Activated CD4-positive, CD25-positive, alpha-beta regulatory T cell treated with anti-CD3 and anti-CD28 coated beads, Interleukin-2, amount 50 U/mL, for 72 hours (primary cell): ENCODE measurements at places on chromosomes 11 and 22.
A peak's percentile ranks its signal among the peaks of the same experiment; 100 is the strongest.

- no peak for DNase-seq
These were observed 28.0 kb downstream of the SLN start for GRCh38 chr11:107683807-107684206.

DNA sequence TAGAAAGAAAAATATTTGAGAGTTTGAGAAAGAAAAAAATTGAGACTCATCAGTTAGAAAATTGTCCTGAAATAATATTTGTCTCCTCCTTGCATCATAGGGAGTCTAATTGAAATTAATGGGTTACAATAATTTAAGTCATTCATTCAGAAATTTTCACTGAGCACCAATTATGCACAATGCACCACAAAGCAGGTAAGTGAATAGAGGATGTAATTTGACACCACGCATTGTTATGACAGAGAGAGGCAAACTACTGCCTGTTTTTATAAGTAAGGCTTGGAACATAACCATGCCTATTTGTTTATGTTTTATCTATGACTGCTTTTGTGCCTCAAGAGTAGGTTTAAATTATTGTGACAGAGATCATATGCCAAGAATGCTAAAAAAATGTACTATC is 537.9 kb upstream of the FAT3 start:
- no peak for DNase-seq

GRCh38 chr22:37487571-37487970 is 1.4 kb upstream of the MFNG start:
- DNase-seq, result no peak

DNA sequence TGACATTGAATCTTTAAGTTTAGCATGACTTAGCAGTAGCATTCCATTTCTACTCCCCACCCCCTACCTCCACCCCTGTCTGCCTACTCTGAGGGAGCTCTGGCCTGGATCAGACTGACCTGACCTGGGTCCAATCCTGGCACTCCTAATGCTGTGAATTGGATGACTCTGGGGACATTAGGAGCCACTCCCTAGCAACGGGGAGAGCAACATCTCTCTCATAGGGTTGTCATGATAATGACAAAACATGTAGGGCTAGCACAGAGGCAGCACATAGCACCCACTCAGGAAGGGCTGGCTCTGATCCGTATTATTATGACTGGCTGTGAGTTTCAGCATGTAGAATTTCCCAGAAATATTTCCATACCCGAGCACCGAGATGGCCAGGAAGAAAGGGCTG is 40.5 kb downstream of the CABIN1 start:
- DNase-seq, result no peak

GRCh38 chr11:112219476-112220232 is 6.6 kb upstream of the PTS start:
- DNase-seq, result no peak

DNA sequence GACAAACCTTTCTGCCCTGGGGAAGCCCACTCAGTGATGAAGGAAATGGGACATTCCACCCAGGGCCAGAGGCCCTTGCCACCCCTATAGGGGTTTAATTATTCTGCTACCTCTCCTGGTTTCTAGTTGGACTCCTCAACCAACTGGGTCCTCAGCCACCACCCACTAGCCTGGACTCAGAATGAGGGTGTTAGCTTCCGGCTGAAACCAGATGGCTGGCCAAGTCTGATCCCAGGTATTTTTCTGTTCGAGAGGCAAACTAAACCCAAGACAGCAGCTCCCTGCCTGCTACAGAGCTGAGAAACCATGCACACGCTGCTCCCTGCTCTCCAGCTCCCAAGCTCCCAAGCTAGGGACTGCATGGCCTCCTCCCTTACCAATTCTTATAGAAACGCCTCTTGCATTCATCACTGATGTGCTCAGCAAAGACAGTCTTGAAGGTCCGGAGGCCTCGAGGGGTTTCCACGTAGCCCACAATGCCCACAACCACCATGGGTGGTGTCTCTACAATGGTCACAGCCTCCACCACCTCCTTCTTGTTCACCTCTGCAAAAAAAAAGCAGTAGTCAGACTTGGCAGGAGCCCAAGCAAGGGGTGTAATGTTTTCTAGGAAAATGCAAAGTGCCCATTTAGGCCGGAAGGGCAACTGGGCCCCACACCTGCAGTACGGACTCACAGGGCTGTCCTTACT is 2.2 kb downstream of the RPL3 start:
- DNase-seq, result no peak

GRCh38 chr11:32044158-32044863 is 46.6 kb upstream of the RCN1 start:
- no peak for DNase-seq

DNA sequence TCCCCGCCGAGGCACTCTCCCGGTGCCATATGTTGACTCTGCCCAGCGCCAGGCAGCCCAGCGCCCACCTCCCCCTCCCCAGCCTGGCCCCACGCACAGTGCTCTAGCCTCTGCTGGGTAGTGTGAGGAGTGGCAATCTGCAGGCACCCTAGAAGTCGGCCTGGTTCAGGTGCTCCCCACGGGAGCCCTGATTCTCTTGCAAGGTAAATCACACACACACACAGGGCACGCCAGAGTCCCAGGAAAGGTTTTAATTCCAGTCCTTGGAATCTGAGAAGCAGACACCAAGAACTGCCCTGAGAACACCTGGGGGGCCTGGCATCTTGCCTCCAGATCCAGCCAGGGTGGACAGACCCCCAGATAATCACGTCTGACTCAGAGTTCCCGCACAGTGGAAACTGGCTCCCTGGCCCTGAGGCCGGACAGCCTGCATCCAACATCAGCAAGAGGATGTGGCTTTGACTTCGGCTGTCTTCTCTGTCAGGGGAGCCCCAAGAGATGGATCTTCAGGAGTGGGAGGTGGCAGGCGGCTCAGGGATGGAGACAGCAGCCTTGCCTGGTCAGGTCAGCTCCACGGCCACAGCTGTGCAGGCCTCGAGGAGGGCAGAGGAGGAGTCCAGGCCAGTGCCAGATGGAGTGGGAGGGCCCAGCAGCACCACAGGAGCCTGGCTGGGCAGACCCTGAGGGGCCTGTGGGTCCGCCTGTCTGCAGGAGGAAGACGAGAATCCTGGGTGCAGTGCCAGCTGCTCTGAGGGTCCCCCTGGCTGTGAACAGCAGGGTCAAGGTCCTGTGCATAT is 1.1 kb upstream of the RIN1 start:
- DNase-seq, result no peak

DNA sequence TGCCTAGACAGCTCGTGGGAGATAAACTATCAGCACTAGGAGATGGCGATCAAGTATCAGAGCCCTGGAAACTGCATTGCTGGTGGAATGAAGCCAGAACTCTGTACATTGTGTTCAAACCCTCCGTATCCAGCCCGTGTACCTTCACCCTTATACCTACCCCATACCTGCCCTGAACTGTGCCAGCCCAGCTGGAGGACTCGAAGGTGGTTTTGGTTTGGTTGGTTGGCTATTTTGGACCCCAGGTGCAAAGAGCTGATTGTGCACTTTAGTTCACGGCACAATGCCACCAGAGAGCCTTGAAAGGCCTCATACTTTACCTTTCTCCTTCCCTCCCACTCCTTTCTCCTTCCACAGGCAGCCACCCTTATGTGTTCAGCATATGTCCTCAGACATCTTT is 16.0 kb downstream of the FAM83F start:
- no peak for DNase-seq

GRCh38 chr11:64887757-64888405 is 9.5 kb upstream of the EHD1 start:
- DNase-seq, result peak; percentile 94

- no peak for DNase-seq
These were observed 72.7 kb upstream of the PPP6R3 start for GRCh38 chr11:68387840-68388239.

- DNase-seq, result no peak
These were observed 19.5 kb upstream of the TCF20 start for GRCh38 chr22:42289671-42290541.

GRCh38 chr22:43377896-43378704 is 33.7 kb upstream of the MPPED1 start:
- no peak for DNase-seq

- DNase-seq, result no peak
These were observed 18.2 kb downstream of the MCAM start for GRCh38 chr11:119298726-119299125.

DNA sequence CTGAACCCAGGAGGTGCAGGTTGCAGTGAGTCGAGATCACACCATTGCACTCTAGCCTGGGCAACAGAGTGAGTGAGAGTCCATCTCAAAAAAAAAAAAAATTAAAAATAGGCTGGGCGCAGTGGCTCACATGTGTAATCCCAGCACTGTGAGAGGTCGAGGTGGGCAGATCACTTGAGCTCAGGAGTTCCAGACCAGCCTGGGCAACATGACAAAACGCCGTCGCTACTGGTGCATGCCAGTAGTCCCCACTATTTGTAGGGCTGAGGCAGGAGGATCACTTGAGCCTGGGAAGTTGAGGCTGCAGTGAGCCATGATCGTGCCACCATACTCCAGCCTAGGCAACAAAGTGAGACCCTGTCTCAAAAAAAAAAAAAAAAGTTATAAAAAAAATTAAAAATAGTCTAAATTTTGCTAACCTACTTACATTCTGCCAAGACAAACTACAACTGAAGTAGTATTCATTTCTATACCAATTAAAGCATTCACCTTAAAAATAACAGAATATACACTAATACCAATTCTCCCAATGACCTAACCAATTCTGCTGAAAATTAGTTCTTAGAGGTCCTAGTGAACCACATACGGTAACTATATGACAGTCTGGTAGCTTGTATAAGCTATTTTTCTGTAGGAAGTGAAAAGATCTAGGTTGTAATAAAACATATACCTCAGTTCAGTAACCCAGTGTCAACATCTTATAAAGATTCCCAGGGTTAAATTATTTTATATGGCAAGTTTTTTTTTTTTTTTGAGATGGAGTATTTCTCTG is 7.1 kb downstream of the DDX6 start:
- DNase-seq, result no peak

GRCh38 chr11:66048547-66049323 is at the start of gene GAL3ST3:
TSS of gene GAL3ST3 (minus strand) at chr11:66049161. CDS start at chr11:66045415, 3,746 bp downstream.
- DNase-seq, result no peak

DNA sequence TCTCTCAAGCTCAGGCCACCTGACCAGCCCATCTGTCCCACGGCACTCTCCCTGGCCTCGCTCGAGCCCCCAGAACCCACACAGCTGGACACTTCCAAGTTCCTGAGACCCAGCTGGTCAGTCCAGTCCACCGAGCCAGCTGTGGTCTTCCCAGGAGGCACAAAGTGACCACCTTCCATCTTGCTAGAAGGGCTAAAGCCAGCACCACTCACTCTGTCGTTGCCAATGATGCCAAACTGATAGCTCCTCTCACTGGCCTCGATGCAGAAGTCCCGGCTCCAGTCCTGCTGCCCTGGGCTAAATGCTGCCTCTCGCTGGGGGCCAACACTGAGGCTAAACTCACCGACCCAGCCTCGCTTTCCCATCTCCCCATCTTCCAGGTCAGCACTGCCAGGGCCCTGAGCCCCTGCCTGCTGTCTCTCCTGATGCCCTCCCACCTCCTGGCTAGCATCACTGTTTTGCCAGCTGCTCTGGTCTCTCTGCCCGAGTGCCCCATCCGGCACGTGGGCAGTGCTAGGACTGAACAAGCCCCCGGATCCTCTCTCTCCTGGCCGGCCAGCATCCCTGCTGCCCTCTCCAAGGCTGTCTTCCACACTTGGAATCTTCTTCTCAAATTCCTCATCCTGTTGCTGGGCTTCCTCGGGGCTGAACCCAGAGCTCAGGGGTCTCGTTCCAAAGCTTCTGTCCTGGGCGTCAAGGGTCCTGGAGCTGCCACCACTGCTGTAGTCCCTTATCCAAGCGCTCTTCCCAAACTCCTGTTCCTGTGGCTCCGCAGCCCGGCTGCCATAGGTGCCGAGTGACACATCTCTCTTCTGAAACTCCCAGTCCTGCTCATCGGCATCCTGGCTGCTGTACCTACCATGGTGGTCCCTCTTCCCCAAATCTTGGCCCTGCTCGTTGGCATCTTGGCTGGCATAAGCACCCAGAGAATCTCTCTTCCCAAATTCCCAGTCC is 15.4 kb downstream of the TNKS1BP1 start:
- DNase-seq, result no peak

DNA sequence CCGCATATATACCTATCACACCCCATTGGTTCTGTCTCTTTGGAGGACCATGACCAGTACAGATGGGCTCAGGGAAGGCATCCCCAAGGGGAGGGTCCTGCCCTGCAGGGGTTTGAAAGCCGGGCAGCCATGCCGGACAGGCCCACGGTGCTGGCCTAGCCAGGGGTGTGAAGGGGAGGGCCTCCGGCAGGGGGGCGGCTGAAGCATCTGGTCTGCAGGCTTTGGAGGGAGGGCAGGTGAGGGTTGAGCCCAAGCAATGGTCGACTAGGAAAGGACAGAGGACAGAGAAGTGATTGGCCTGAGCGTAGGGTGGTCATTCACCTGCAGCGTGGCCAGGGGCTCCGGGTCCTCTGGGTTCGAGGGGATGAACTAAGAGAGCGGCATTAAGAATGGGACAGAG is 11.2 kb upstream of the CTSD start:
- DNase-seq, result no peak

- no peak for DNase-seq
These were observed 21.6 kb downstream of the SVIP start for GRCh38 chr11:22807855-22808570.

GRCh38 chr22:29201782-29202181 is 3.9 kb upstream of the EMID1 start:
- DNase-seq, result no peak

DNA sequence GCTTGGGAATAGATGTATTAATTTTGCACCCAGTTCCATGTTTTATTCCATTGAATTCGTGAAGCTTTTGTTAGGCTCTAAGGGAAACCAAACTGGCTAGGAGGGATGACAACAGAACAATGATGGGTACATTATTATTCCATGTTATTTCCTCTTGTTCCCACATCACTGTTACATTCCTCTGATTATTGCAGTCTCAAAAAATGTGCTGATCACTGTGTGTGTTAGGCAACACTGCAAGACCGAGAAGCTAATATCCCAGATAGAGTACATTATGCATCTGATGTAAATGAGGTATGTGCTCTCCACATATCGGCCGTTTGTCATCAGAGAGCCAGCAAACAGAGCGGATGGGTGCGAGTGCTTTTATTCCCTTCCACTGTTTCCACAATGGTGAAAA is 327.9 kb downstream of the SOX6 start:
- DNase-seq, result no peak

- peak; percentile 31 for DNase-seq
These were observed 43.6 kb downstream of the TEAD1 start for GRCh38 chr11:12717851-12718291.

GRCh38 chr11:117170210-117170609 is 8.3 kb upstream of the SIDT2 start:
- DNase-seq, result no peak

DNA sequence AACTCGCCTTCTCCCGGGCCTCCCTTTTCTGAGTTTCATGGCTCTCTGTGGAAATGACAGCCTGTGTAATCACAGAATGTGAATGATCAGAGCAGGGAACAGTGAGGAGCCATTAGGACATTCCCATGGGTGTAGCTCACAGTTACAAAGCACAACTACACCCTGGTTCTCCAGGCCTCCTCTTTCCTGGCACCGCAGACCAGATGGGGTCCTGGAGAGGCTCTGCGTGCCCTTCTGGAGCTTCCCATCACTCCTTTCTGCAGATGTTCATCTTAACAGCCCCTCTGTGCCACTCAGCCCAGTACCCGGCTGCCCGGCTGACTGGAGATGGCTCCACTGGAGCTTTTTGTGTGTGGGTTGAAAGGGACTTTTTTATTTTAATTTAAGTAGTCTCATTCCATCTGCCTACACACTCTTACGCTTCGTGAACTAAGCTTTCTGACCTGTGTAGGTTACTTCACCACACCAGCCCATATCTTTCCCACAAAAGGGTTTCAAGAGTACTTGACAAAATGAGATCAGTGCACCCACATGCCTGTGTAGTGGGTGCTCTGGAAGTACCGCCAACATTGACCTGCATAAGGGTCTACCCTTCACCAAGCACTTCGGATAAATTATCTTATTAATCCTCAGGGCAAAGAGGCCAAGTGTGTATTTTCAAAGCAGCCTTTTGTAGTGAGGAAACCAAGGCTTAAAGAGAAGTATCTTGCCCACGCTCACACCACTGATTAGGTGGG is 29.8 kb downstream of the SREBF2 start:
- DNase-seq, result peak; percentile 64
